ENCODE measurements at places on chromosomes 7 and 10. TPM values are rescaled to one million over a fixed set of nuclear protein-coding genes. Genes with fewer than 3 reads are reported as not detected.

Gene GRM3
- polyA plus RNA-seq = not detected

Gene LBX1
- not detected for polyA plus RNA-seq

Gene ITGB8
- polyA plus RNA-seq = 6.3 TPM

Gene PRSS37
- polyA plus RNA-seq = not detected

Gene GBX1
- not detected for polyA plus RNA-seq

- DNase-seq = no peak
Measured at GRCh38 chr7:46759711-46760480, 822.0 kb downstream of the TNS3 start.

- no peak for DNase-seq
Measured at GRCh38 chr10:111996103-111996502, 187.5 kb downstream of the GPAM start.

DNA sequence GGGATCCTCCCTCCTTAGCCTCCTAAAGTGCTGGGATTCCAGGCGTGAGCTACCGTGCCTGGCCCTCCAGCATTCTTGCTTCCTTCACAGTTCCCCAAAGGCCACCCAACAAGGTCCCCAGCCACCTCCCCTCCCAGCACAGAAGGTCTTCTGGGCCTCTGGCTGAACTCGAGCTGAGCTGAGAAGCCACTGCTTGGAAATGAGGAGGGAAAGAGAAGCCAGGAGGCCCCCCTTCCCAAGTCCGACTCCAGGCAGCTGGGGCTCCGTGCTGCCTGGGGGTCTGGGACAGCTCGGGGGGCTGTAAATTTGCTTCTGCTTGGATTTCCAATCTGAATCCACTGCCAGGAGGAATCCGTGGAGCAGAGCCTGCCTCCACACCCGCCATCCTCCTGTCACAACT, 5.5 kb upstream of the EPO start:
- DNase-seq = no peak

GRCh38 chr10:113533801-113534200, 19.1 kb upstream of the HABP2 start:
- no peak for DNase-seq

DNA sequence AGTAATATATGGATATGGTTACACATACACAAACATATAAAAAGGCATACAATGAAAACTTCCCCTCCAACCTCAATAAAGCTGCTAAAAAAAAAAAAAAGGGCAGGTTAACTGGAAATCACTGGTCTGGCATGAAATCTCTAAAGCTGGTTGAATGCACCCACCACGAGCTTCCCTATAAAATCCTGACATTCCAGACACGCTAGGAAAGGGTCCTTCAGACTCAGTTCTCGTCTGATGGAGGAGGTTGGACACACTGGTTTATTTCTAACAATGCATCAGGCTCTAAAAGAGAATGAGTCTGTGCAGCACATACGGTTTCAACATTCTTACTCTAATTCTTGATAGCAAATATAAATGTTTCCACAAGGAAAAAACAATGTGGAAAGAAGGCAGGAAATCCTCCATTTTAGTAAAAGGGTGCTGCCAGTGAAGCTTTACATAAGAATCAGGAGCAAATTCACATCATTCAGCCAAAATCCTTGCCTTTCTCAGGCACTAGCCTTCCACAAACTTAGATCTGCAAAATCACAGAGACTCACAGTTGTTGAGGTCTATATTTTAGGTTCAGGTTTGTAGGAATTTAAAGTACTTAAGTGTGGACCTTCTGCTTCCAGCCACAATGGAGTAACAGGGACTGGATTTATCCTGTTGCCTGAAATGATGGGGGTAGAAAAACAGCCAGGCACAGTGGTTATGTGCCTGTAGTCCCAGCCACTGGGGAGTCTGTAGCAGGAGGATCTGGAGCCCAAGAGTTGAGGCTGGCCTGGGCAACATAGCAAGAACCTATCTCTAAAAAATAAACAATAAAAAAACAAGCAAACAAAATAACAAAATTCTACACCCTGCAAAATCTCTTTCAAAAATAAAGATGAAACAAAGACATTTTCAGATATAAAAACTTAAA, 73.5 kb downstream of the CYTH3 start:
- no peak for DNase-seq

DNA sequence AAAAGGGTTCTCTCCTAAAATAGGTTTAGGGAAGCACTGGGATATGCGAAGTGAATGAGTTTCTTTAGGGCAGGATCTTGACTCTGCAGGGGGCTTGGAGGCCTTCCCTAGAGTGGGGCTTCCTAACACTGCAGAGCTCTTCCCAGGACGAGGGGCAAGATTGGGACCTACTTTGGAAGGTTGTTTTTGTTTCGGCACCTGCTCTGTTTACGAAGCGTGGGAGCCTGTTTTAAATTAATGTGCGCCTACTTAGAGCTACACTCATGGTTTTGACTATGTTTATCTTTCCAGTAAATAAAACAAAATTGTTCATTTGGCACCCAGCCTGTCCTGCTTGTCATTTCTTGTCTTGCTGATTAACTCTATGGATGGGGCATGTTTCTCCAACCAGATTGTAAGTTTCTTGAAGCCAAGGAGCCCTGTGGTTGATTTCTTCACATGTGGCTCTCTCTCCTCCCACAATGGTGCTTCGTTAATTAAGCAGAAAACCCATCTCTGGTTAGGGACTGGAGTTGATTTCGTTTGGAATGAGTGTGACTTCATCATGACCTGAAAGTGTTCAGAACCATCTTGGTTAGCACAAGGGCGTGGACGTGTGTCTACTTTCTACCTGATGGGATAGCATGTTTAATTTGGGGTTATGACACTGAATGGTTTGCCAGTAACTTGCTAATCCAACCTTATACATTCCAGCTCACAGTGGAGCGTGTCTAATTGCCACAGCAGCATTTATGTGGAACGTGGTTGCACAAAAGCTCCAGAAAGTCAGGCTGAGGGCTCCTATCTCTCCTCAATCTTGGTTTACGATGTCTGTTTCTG, 98.1 kb downstream of the TCF7L2 start:
- DNase-seq = no peak

DNA sequence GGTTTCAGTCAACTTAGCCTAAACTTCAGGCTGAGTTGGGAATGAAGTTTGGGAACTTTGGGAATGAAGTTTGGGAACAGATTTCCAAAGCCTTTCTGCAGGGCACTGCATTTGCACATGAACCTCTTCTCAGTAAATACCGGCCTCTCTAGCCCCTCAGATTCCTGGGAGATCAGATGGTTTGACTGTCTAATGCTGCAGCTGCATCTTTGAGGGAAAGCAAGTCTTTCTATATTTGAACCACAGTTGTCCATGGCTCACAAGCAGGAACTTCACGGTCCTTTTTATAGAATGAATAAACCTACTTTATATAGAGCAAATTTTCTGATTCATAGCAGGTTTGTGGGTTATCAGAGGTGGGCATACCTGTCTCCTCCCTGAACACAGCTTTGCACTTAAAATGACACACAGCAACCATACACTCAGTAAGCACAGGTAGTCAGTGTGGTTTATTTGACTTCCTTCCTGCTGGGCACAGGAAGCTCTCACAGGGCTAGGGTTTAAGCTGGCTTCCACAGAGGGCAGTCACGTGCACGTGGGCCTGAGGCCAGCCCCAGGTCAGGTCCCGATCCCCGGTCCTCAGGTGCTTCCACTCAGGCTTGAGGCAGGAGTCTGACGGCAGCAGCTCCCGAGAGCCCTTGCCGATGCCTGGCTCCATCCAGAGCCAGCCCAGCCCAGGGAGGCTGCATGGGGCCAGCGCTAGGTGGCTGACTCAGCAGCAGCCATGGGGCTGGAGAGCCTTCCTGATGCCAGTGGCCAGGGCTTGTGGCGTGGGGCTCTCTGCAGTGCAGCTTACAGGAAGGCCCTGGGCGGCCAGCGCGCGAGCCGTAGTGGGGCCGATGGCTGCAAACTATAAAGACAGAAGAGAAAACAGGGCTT, 12.8 kb upstream of the MMP21 start:
- DNase-seq = no peak

GRCh38 chr10:340646-341045, 205.4 kb downstream of the ZMYND11 start:
- DNase-seq = no peak

Measured in urinary bladder (tissue), 4 donors.